CD4-positive, alpha-beta T cell treated with Interleukin-6 at 100 ng/mL for 8 hours (primary cell): ENCODE measurements at places on chromosomes 6 and 20.

DNA sequence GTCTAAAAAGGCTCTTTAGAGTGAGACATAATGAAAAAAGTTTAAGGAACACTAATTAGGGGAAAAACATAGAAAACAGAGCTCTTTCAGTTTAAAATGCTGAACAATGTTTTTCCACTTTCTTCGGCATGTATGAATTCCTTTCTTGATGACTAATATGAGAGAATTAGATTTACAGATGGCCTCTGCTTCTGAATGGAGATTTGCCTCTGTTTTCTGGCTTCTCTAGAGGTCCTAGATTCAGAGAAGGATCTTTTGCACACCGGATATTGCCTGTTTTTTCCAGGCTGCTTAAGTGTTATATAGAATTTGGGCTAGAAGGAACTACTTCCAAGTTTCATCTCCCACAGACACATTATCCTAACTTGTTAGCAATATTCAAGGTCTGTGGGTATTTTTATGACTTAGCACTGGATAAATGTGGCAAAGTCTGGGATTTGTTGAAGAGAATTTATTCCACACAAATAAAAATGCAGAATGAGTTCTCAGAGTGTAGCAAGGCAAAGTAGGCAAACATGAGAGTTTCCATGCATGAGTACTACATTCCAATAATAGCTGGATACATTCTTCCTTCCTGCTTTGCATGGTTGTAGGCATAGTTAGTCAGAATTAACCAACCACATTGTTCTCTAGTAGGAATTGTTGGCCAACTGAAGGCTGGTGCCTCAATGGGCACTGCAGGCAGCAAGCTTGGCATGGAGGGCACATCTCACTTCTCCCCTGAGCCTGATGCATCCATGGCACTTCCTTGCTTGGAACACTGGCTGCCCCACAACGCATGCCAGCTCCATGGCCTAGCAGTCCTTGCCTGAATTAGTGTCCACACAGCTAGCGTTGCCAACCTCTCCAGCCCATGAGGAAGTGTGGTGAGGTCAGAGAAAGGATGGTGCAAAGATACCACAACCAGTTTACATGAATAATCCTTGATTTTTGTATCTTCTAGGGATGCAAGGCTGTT is 224.2 kb downstream of the CLIC5 start:
- DNase-seq = no peak

- DNase-seq = no peak
Measured at GRCh38 chr6:167791780-167792478, 34.8 kb upstream of the AFDN start.

- no peak for DNase-seq
Measured at GRCh38 chr6:56807326-56807988, 147.4 kb upstream of the BEND6 start.

GRCh38 chr20:24634855-24635254 is 165.4 kb downstream of the SYNDIG1 start:
- no peak for DNase-seq

GRCh38 chr6:51241376-51241775 is 422.7 kb downstream of the TFAP2B start:
- no peak for DNase-seq

- peak; percentile 44 for DNase-seq
Measured at GRCh38 chr6:108592371-108593337, 31.9 kb downstream of the FOXO3 start.

DNA sequence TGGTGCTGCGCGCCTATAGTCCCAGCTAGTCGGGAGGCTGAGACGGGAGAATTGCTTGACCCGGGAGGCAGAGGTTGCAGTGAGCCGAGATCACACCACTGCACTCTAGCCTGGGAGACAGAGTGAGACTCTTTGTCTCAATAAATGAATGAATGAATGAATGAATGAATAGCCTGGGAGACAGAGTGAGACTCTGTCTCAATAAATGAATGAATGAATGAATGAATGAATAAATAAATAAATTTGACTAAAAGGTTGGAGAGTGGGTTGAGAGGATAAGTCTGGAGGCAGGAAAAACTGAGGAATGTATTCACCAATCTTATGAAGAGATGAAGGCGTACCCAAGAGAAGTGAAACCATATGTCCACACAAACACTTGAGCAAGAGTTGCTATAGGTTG is 24.5 kb upstream of the RPP40 start:
- DNase-seq = no peak

GRCh38 chr6:97995158-97995557 is 712.1 kb upstream of the MMS22L start:
- DNase-seq = no peak

DNA sequence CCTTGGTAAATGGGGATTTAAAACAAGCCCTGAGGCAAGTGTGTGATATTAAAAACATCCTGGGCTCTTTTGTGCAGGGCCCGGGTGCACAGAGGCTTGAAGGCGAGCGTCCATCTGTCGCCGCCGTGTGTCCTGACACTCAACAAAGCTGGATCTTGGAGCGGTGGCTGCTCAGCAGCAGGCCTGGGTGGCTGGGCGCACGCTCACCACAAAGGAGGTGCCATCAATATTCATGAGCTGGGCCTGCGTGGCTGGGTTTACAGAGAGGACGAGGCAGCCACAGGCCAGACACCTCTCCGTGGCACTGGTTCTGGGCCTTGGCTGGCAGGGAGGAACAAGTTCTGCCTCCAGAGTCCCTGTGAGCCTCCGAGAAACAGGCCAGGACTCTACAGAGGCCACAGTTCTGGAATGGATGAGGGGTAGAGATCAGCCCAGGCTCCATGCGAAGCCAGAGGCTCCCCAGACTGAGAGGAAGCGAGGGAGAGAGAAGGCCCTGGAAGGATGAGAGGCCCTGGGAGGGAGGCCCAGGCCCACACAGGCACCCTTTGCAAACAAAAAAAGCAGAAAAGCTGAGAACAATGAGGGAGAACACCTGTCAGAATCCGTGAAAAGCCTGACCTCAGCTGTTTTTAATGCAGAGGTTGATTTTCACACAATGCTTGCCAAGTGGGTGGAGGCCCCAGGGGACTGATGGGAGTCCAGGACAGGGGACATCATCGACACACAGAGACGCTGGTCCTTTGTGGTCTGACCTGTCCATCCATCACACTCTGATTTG is 21.9 kb downstream of the BHLHE23 start:
- no peak for DNase-seq

DNA sequence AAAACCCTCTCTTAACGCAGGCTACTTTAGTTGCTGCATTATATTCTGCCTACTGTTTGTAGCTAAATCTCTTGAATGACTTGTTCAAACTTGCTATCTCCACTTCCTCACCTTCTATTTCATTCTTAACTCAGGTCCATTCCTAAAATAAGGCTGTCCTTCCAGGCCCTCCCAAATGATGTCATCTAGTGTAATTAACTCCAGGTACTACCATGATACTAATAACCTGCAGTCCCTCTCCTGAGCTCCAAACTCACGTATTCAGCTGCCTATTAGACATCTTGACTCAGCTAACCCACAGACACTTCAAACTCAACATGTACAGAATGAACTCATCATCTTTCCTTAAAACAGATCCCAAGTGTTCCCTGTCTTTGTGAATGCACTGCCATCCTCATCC is 10.5 kb upstream of the TOP1 start:
- no peak for DNase-seq

- DNase-seq = no peak
Measured at GRCh38 chr20:51593584-51593983, 51.1 kb upstream of the NFATC2 start.

DNA sequence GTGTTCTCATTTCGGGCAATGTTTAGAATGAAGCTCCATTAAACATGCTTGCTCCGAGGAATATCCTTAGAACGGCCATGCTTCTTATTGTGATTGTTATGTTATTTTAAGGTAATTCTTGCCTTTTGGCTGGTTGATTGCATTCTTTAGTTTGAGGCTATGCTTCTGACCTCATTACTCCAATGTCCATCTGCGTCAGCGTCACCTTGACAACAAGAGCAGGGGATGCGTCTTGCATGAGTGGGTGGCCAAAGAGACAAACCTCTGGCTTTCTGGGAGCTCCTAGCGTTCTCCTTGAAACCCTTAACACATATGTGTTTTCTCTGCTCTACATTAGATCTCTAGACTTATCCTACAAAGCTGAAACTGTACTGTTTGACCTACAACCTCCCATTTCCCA is 184.3 kb downstream of the THBS2 start:
- DNase-seq = no peak

DNA sequence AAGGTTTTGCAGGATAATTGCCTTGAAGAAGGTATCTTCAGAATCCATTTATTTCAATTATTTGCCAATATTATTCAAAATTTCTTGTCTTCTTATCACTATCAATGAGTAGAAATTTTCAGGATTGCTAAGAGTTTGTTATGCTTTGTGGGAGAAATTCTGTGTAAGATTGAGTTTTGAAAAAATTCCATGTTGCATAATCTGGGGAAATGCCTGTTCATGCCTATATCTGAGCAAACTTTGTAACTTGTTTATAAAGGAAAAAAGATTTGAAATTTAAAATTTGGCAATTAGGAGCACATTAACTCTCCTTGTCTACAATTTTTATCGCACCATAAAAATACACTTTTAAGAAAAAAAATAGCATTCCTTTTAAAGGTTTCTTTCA is 39.8 kb upstream of the EDN1 start:
- no peak for DNase-seq

DNA sequence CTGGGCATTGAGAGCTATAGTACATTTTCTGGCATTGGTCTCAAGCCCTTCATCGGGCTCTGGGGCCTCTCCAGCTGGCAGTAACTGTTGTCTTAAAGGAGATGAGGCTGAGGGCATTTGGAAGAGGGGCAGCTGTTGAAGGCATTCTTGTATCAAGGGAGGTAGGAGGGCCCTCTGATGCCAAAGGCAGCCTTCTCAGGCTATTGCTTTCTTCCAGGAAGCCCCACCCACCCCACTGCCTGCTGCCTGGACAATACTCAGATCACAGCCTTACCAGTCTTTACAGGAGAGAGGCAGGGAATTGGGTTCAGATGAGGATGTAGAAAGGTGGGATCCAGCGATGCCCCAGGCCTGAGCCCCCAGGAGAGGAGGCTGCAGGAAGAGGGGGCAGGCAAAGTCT is 46.0 kb downstream of the CPXM1 start:
- DNase-seq = no peak

DNA sequence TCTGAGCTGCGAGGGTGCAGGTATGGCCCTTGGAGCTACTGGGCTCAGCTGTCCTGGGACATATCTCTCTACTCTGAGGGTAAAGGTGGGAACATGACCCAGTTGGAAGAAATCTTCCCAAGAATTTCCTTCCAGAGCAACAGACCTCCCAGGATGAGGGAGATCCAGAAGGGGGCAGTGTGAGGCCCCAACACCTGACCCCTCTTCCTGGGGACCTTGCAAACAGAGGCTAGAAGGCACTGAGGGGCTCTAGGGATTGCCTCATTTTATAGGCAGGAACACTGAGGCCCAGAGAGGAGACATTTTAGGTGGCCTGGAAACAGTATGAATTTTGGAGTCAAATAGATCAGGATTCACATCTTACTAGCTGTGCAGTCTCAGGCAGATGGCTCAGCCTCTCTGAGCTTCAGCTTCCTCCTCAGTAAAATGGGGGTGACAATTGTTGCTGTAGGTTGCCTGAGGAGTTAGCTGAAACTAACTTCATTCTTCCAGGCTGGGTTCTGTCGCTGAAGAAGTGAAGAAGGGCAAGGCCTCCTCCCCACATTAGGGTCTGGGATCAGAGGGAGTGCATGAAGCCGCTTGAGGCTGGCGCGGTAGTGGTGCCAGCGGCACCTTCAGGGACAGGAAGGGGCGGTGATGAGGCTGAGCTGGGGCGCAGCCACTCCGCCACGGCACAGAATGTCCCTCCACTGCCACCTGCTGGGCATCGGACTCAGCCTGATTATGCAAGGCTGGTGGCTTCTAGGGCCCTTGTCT is 11.4 kb downstream of the KCNK17 start:
- DNase-seq = peak; percentile 75

GRCh38 chr20:32877507-32877906 is 18.8 kb downstream of the EFCAB8 start:
- DNase-seq = no peak

- DNase-seq = peak; percentile 72
Measured at GRCh38 chr20:63552481-63553249, 1.3 kb upstream of the FNDC11 start.

DNA sequence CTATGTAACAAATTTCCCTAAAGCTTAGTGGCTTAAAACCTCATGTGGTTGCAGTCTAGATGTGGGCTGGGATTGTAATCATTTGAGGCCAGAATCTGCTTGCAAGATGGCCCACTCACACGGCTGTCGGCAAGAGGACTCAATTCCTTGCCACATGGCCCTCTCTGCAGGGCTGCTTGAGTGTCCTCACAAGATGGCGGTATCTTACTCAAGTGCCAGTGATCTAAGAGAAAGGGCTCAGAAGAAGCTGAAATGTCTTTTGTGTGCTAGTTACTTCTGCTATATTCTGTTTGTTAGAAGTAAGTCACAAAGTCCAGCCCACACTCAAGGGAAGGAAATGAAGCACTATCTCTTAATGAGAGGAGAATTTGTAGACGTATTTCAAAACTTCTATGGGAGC is 47.1 kb upstream of the PMEPA1 start:
- DNase-seq = no peak

- no peak for DNase-seq
Measured at GRCh38 chr20:47960277-47960676, 175.0 kb upstream of the SULF2 start.

DNA sequence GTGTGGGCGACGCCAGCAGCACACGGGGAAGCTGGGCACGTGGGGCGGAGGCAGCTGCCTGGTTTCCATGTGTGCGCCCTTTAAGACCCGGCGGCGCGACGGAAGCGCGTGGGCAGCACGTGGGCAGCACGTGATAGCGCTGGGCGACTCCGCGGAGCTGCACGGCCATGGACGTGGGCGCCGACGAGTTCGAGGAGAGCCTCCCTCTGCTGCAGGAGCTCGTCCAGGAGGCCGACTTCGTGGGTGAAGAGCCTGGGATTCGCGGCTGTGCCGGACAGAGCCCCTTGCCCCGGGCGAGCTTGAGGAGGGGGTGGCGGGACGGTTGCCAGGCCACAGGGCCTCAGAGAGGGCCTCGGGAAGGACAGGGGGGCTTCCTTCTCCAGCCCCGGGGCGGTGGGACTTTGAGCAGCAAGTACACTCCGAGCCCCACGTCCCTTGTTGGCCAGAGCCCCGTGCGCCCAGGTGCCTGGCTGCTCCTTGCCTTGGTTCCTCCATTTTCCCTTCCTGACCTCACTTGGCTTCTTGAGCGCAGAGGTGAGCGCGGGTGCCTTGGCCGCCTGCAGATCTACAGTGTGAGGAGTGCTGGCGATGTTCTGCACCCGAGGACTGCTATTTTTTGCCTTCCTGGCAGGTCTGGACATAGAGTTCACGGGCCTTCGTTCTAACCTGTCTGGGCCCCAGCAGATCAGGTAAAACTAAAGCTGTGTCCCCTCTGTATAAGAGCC is at the start of gene PNLDC1:
TSS of gene PNLDC1 (plus strand) at position 136 of the 725 bp plus-strand sequence. CDS start at position 168, 32 bp downstream.
- DNase-seq = no peak

- no peak for DNase-seq
Measured at GRCh38 chr6:146543940-146544615, 445 bp downstream of the RAB32 start.

DNA sequence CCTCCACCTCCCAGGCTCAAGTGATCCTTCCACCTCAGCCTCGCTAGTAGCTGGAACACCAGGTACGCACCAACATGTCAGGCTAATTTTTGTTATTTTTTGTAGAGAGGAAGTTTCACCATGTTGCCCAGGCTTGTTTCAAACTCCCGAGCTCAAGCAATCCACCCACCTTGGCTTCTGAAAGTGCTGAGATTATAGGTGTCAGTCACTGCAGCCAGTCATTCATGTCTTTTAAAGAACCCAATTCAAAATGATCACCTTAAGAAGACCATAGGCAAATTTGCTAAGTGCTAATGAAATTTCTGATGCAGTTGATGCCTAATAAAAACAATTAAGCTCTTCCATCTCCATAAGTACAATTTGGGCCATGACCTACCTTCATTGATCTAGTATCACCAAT is 2.6 kb upstream of the VNN2 start:
- no peak for DNase-seq
